ENCODE measurements at places on chromosomes 13 and 19. TPM values are rescaled to one million over a fixed set of nuclear protein-coding genes. Genes with fewer than 3 reads are reported as not detected.
A peak's percentile ranks its signal among the peaks of the same experiment; 100 is the strongest.

PRKCSH gene
- 119 TPM for total RNA-seq

GNG7 gene
- total RNA-seq, result 2.2 TPM

BRCA2 gene
- 5.6 TPM for total RNA-seq

GPX4 gene
- 341 TPM for total RNA-seq

GRK1 gene
- total RNA-seq, result not detected

NEK5 gene
- not detected for total RNA-seq

ZNF491 gene
- 1.4 TPM for total RNA-seq

C19orf44 gene
- 2.7 TPM for total RNA-seq

DPP9 gene
- 126 TPM for total RNA-seq

- peak; percentile 88 for DNase-seq
Measured at GRCh38 chr19:41951686-41952172, 7.4 kb downstream of the RABAC1 start.

GRCh38 chr19:12453495-12453894, 12.7 kb upstream of the ZNF443 start:
- no peak for DNase-seq

GRCh38 chr19:47653856-47654255, 44.9 kb downstream of the BICRA start:
- DNase-seq, result no peak

DNA sequence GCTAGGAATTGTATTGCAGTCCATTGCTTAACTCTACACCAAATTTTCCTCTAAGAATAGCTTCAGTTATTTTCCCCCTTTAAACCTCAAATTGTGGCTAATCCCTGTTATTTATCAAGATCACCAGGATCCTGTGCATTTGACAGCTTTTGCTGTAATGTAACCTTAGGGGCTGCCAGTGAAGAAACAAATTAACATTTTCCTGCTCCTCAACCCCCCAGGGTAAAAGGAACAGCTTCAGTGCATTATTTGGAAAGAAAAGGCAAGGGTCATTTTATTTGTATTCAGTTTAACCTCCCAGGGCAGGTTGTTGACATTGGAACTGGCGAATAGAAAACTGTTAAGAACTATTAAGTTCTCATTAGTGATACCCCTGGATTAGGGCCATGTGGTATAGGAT, 57.0 kb downstream of the PCDH20 start:
- no peak for DNase-seq

- DNase-seq, result no peak
Measured at GRCh38 chr13:46355901-46356590, 31.0 kb downstream of the RUBCNL start.

DNA sequence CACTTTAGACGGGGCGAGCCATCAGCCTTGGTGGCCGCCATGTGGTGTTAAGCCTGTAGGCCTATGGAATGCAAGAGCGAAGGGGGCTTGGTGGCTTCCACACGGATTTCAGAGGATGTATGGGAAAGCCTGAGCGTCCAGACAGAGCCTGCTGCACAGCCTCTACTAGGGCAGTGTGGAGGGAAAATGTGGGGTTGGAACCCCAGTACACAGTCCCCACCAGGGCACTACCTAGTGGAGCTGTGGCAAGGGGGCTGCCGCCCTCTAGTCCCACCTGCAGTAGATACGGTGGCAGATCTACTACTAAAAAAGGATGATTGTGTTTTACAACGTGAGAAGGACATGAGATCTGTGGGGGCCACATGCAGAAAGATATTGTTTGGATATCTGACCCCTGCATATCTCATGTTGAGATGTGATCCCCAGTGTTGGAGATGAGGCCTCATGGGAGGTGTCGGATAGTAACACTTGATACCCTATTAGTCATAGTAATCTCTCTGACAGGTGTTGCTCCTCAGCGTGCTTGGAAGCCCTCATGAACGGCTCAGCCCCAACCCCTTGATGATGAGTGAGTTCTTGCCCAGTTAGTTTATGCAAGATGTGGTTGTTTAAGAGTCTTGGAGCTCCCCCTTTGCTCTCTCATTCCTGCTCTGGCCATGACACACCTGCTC, 45.6 kb downstream of the LHFPL6 start:
- no peak for DNase-seq

- no peak for DNase-seq
Measured at GRCh38 chr13:72109863-72110262, 242.9 kb upstream of the DACH1 start.

DNA sequence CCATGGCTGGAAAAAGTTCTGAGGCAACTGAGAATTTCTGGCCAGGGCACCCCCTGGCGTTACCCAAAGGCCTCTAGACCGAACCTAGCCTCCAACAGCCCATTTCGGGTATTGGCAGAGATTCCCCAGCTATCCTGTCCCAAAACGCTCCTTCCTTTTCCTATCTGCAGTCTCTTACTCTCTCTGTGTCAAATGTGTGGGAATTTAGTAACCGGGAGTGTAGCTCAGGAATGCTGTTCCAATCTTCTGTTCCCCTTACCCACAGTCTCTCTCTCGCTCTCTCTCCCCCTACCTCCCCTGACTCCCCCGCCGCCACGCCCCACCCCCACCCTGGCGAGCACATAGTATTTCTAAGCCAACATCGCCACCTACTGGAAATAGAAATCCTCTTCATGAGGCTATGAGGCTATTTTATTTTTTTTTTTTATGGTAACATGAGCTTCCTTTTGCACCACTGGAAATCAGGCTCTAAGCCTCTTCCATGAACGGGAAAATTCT, 27.0 kb downstream of the OXGR1 start:
- no peak for DNase-seq

DNA sequence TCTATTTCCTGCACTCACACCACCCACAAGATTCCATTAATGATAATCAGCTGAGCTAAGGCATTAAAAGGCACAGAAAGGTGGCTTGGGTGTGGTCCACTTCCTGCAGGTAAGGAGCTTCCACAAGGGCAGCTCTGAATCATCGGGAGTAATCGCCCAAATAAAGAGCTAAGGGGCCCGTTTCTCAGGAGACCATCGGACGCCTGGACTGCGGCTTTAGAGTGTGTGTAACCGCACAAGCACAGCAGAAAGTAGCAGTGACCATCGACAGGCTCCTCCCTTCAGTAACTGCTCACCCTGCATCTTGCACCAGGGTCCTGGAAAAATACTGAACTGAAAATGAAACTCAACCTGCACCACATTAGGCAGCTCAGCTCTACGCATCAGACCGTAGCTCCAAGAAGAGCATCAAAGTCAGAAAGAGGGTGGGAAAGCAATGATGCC, 6.0 kb downstream of the STK24 start:
- no peak for DNase-seq

DNA sequence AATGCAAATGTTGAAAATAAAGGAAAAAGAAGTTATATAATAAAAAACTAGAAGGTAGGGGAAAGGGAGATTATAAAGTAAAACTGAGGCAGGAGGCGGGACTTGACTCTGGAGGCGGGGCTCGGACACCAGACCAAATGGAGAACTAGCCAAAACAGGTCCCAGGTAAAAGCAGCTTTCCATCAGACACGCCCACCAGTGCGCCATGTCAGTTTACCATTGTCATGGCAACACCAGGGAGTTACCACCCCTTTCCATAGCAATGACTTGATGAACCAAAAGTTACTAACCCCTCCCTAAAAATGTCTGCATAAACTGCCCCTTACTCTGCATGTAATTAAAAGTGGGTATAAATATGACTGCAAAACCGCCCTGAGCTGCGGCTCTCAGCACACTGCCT, 70.9 kb downstream of the PEPD start:
- no peak for DNase-seq

- no peak for DNase-seq
Measured at GRCh38 chr13:109366525-109366924, 419.9 kb downstream of the IRS2 start.

DNA sequence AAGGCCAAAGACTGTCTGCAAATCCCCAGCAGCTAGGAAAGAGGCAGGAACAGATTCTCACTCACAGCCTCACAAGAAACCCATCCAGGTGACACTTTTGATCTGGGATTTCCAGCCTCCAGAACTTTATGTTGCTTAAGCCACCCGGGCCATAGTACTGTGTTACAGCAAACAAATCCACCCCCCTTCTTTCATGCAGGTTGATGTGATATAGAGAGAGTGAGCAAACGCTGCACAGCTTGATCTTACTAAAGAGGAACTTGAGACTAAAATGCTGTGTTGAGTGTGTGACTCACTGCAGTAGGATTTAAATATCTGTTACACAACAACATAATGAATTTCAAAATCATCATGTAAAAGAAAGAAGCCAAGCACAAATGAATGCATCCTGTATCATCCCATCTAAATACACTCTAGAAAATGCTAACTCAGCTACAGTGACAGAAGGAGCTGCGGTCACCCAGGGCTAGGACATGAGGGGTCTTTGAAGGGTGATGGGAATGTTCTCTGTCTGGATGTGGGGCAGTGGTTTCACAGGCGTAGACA, 32.2 kb downstream of the RCBTB2 start:
- no peak for DNase-seq

DNA sequence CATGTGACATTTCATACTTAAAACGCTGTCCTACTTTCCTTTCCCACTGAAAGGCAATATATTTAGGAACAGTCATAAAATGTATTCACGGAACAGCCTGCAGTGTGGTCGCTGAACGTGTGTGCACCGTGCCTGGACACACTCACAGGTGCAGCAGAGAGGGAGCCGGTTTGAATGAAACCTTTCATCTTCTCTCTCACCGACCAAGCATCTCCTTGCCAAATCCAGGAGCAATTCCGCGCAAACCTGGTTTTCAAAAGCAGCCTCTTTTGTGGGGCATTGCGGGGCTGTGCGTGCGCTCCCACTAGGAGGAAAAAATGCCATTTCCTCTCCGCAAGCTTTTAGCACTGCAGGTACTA, 1.0 kb downstream of the DCLK1 start:
- DNase-seq, result no peak

DNA sequence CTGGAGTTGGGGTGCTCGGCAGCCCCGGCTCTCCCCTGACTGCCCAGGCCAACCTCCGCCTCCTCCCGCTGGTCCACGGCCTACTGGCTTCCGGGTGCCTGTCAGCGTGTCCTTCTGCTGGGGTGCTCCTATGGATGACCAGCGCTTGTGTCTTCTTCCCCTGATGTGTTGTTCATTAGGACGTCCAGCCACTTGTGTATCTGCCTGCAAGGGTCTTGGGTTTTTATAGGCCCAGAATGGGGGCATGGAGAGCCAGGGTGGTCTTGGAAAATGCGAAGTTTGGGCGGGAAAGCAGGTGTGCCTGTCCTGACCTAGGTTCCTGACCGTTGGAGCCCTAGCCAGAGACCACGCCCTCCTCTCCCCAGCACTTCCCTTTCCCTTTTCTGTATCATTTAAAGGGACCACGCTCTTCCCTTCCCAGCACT, 139.8 kb downstream of the SLITRK5 start:
- no peak for DNase-seq

DNA sequence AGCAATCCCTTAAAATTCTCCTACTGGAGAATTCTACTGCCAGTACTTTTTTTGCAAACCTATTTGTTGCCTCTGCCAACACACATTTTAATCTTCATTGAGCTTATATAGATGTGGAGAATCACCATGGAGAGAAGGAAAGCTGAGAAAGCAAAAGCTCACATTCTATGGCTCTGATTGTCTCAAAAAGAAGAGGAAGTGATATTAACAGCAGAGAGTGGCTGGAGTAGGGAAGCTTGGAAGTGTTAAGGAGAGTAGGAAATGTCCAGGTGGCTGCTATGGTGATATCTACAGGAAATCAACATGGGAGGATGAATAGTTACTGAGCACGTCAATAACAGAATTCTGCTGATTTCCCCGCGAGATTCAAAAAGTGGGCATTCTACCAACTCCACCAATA, 78.8 kb upstream of the TDRD3 start:
- no peak for DNase-seq

DNA sequence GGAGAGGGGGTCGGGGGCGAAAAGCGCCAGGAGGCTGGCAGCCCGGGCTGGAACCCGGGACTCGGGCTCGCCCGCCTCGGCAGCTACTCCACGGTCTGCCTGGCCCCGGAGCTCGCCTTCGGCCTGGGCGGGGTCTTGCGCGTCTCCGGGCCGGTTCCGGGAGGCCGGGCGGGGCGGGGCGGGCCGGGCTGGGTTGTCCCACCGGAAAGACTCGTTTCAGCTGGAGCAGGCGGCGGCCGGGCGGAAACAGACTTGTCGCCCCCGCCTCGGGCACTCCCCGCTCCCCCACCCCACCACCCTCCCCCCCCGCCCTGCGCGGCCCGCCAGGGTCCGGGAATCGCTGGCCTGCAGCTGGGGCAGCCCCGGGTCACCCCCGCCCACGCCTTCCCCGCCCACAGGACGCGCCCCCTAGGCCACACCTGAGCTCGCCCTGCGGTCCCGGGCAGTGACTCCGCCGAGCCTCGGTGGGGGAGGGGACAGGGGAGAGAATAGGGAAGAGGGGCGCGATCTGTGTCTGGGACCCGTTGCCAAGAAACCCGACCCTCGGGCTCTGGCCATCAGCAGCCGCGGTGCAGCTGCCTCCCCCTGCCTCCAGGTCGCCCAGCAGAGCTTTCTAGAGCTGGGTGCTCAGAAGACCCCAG, 109.4 kb downstream of the KCTD15 start:
- DNase-seq, result peak; percentile 88

DNA sequence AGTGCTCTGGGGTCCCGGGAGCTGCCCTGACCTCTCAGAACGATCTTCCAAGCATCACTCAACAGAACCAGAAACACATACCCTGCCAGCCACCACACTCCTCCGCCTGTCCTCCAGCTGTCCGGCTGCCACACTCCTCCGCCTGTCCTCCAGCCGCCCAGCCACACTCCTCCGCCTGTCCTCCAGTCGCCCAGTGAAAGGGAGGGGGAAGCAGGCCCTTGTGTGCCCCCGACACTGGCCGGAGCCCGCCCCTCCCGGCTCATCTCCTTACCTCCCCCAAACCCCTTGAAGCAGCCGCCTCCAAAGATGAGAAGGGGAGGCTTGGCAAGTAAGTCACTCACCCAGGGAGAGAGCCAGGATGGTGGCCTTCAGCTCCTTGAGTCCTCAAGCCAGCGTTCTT, 40.2 kb downstream of the STK24 start:
- no peak for DNase-seq

DNA sequence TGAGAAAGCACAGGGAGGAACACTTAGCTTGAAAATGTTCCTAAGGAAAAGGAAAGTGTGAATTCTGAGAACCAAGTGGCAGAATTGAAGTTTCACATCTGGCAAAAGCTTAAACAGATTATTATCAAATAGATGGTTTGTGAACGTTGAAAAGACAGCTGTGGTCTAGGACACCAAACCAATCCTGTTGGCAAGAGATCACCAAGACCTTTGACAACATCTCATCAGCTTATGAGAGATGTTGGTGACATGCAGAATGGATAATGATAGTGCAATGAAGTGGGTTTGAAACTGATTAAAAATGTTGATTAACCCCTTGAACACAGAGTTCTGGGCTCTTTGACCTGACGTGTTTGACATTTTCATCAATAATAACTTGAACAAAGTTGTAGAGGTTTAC, 74.6 kb upstream of the GPR183 start:
- no peak for DNase-seq

DNA sequence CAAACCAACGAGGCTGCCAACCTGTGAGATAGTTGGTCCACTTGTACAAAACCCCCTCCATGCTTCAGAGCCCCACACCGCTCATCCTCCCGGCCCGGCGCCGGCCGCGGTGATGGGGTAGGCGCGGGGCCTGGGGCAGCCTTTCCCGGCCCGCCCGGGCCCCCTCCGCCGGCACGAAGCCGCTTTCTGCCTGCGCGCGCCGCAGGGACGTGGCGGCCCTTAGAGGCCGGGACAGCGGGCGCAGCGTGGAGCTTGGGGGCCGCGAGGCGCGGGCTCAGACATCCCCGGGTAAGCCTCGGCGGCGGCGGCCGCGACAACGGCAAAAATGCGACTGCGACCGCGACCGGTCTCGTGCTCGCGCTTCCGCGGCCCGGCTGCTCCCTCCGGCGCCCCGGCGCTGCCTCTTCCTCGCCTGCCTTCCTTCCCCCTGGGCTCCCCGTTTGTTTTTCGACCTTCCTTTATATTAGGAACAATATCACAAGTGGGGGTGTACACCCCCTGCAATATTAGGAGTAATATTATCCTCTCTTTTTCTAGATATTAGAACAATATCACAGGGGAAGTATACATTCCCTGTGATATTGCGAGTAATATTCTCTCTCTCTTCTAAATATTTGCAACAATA, 53.9 kb upstream of the CEACAM21 start:
- DNase-seq, result no peak
